Activated naive CD4-positive, alpha-beta T cell treated with anti-CD3 and anti-CD28 coated beads for 36 hours (primary cell): ENCODE measurements at places on chromosomes 7 and 10. TPM values are rescaled to one million over a fixed set of nuclear protein-coding genes. Genes with fewer than 3 reads are reported as not detected.

Gene SAMD9
- 3.1 TPM for total RNA-seq

Gene CYP2C19
- total RNA-seq, result 0.12 TPM

Gene KLF14
- total RNA-seq, result not detected

Gene SCART1
- 1.6 TPM for total RNA-seq

Gene C7orf57
- total RNA-seq, result 0.44 TPM

Gene PRPS1L1
- not detected for total RNA-seq

Gene TMEM213
- total RNA-seq, result not detected

- DNase-seq, result no peak
Measured at GRCh38 chr10:61795551-61795950, 105.9 kb upstream of the ARID5B start.

DNA sequence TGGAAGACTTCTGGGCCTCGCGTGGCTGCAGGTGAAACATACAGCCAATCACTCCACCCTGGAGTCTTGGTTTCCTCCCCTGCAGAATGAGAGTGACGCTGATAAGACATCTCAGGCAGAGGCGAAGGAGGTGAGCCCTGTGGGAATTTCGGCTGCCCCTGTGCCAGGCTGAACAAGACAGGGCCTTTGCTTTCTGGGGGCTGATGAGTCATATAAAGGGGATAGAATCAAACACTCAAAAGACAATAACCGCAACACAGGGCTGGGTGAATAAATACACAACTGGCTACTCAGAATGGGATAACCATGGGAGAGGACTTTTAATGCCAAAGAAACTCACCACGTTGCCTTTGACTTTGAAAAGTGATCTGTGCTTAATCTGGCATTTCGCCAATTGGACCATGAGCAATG lies 143.8 kb downstream of the KCNMA1 start:
- no peak for DNase-seq

DNA sequence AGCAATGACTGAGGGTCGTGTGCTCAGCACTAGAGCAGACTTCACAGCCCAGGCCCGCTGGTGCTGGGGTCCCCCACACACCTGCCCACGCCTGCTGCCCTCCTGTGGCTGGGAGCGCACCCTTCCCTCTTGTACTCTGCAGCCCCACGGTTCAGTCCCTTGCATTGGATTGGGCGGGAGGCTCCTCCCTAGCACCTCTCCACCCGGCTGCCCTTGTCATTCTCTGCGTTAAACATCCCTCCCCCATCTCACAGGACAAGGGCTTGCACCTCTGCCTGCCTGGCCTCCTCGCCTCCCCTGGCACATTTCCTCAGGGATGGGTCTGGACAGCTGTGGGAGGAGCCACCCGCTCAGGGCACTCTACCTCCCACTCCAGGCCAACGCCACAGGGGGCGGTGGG lies 68.6 kb downstream of the ALOX5 start:
- DNase-seq, result no peak

DNA sequence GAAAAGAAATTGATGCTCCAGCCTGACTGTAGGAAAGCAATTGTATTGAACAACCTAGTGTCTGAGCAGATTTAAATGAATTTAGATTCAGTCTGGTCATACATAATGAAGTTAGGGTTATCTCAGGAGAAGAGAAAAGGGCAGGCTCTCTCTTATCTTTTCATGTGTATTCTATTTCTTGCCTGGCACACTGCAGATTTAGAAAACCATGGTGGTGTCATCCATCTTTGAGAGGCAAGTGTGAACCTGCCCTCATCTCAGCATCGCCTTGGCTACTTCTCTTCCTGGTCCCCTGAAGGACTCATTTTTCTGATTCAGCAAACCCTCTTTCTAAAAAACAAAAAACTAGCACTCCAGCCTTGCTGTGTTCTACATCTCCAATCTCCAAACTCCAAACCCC lies 137.7 kb downstream of the LRRC4 start:
- no peak for DNase-seq

GRCh38 chr7:26426096-26426495 lies 134.4 kb downstream of the SNX10 start:
- no peak for DNase-seq

DNA sequence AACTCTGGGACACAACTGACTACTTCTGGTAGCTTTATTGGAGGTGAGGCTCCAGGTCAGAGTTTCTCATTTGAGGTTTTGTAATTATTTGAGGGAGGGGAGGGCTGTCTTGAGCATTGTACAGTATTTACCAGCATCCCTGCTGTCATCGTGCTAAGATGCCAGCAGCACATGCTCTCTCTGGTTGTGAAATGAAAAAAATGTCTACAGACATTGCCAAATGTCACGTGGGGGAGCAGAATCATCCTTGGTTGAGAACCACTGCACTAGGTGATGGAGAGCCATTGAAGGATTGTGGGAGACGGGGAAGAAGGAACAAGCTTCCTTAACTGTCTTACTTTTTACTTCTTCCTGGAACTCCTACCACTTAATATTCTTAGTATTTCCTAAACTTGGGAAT lies 5.0 kb downstream of the SEPTIN7 start:
- peak; percentile 17 for DNase-seq

DNA sequence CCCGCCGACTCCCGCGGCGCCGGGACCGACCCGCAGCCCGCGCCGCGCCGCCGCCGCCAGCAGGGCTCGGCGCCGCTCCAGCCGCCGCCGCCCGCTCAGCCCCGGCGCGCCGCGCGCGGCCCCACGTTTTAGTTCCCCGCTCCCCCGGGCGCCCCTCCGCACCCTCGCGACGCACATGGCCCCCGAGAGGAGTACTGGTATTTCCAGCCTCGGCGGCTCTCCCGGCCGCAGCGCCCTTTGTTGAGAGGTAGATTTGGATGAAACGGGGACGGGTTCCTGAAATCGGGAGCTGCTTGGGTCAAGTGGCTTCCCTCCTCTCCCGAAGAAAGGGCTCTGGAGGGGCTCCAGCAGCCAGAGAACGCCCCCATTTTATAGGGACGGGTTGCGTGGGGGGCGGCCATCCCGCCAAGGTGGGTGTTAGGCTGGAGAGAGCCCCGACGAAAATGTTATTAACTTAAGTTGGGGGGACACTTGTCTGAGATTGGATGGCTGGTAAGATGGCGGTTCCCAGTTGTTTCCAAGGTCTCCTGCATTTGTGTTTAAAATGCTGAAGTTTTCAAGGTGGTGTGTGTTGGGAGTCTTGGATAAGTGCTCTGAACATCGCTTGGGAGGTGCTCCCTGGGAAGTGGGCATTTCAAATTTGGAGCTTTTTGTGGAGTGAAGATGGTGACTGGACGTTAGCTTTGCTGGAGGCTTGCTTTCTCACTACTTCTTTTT lies 1.2 kb downstream of the BMI1 start:
- peak; percentile 14 for DNase-seq

GRCh38 chr10:43689955-43690771 lies 41.5 kb upstream of the ZNF32 start:
- peak; percentile 87 for DNase-seq

DNA sequence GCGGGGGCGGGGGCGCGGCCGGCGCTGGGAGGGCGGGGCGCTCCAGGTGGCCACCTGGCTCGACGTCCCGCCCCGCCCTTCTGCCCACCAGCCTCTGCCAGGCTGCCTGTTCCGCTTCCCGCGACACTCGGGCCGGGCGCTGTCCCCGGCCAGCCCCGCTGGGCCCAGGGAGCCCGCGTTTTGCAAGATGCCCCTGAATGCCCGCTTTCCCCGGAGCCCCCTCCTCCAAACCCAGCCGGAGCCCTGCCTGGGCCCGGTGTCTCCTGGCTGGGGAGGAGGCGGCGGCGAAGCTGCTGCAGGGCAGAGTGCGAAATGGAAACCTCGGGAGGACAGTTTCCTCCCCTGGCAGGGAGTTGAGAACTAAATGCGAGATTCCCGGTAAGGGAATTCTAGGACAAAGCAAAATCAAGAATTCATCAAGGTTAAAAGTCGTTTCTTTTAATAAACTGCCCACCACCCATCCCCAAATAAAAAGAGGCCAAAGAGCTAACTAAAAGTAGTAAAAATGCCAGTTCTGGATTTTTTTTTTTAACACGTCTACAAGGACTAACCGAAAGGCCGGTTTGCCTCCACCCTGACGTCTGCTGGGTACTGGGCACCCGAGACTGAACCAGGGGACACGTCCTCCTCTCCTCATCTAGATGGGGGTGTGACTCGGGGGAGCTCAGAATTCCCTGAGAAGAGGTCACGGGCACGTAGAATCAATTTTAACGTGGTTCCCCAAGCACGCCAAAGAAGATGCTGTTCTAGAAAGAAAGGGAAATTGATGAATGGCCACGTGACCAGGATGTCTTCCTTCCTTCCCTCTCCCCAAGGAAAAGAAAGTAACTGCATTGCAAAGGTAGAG lies 200.4 kb upstream of the NFE2L3 start:
- no peak for DNase-seq

DNA sequence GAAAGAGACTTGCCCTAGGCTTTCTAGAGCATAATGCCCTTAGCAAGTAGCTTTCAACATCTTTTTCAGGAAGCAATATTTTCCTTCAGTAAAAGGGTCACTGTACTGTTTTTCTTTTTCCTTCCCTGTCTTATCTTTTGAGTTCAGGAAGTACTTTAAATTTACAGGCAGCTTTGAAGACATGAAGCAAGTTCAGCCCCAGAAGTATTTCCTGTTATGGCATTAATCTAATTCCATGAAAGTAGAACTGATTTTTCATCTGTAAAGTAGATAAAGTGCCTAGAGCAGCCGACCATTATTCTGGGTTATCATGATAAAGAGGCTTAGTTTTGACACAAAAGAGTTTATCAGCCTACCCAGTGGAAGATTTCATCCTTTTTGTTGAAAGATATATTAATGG lies 288.2 kb downstream of the ADK start:
- no peak for DNase-seq

DNA sequence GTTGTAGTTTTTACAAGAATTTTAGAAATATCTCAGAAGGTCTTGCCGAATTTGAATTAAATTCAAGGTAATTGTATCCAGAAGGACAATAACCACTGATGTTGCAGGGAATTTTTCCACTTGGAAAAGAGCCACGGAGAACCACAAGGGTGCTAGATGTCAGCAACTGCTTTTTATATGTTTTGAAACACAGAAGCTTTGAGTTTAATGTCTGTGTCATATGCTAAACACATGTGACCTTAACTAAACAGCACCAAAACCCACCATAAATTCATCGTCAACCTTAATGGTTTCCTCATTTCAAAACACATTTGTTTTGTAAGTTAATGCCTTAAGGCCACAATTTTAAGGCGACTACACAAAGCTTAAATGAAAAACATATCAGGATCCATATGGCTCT lies 106.9 kb downstream of the COL28A1 start:
- DNase-seq, result no peak

GRCh38 chr10:12603766-12604470 lies 254.6 kb downstream of the CAMK1D start:
- DNase-seq, result no peak

- no peak for DNase-seq
Measured at GRCh38 chr10:83517456-83517855, 621.9 kb upstream of the GHITM start.

GRCh38 chr10:24858288-24859270 lies 93.8 kb downstream of the PRTFDC1 start:
- DNase-seq, result no peak
